ENCODE measurements at places on chromosomes 4 and X.
A peak's percentile ranks its signal among the peaks of the same experiment; 100 is the strongest.

DNA sequence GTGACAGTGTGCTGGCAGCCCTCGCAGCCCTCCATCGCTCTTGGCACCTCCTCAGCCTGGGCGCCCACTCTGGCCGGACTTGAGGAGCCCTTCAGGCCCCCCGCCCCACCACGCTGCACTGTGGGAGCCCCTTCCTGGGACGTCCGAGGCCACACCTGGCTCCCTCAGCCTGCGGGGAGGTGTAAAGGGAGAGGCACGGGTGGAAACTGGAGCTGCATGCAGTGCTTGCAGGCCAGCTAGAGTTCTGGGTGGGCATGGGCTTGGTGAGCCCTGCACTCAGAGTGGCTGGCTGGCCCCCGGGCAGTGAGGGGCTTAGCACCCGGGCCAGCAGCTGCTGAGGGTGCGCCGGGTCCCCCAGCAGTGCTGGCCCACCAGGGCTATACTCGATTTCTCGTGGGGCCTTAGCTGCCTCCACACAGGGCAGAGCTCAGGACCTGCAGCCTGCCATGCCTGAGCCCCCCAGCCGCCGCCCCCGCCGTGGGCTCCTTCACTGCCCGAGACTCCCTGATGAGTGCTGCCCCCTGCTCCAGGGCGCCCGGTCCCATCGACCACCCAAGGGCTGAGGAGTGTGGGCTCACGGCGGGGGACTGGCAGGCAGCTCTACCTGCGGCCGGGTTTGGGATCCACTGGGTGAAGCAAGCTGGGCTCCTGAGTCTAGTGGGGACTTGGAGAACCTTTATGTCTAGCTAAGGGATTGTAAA lies 1672.7 kb upstream of the PCDH7 start:
- DNase-seq = no peak

- DNase-seq = no peak
Observed at GRCh38 chrX:120562569-120562926, 1.8 kb upstream of the CUL4B start.

- DNase-seq = peak; percentile 15
Observed at GRCh38 chrX:49919617-49920016, 2.8 kb upstream of the CLCN5 start.

DNA sequence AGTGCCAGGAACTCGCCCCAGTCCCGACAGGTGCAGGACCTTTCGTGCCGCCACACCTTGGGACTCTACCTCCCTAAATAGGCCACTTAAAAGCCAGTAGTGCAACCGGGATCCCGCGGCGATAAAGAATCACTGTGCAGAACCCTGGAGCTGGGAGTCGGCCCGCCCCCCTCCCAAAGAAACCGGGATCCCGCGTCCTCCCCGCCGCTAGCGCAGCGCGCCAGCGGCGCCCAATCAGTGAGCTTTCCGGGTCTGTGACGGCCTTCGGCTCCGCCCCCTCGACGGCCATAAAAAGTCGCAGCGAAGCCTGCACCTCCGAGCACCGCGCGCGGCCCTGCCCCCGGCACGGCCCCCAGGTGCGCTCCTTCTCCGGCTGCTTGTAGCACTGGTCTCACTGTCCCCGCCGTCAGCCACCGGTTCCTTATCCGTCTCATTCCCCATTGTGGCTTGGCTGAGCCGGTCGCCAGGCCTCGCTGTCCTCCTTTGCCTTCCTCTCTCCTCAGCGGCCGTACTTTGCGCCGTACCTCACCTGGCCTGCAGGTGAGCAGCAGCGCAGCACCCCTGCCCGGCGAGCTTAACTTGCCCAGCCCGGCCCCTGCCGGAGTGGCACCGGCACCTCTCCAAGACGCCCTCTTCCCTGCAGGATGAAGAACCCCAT lies at the start of gene LRAT:
LRAT (plus strand) TSS at position 318 of the 658 bp plus-strand sequence; CDS start at position 645, 327 bp downstream.
- peak; percentile 26 for DNase-seq

DNA sequence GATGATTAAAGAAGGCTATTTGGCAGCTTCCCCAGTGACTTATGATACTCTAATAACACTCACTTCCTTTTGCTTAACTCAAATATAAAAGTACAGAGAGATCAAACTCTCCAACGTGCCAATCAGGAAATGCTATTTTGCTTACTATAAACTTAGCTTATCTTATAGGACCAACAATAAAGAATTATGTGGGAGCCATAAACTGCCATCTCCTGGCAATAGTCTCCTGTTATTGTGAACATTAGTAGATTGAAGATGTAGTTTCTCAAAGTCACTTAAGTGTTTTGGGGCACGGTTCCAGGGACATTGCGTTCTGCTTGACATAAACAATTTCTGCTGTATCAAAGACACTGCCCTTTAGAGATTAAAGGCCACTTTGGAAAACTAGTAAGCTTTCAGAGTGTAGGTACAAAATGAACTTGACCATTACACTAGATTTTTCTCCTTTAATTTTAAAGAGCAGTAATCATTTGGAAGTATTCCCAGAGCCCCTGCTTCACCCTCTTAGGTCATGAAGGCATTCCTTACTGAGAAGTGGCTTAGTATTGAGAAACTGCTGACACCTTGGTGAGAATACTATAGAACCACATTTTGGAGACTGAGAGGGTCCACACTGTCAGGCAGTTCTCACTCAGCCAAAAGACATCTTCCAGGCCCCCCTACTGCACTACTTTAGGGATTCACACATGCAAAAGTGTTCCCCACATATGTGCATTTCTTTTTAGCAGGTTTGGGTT lies 51.9 kb downstream of the MAOA start:
- DNase-seq = no peak

DNA sequence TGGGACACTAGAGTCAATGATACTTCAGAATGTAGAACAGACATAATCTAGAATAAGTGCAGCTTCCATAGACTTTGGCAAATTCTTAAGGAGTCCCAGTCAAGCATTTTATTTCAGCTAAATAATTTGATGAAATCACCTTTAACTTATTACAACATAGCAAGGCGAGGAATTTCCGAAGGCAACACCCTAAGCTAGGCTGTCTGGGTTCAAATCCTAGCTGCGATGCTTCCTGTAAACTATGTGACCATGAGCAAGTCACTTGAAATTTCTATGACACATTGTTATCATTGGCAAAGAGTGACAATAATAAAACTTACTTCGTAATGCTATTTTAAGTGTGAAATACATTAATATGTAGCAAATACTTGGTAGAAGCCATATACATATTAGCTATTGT lies 679.1 kb downstream of the DMD start:
- no peak for DNase-seq

- DNase-seq = no peak
Observed at GRCh38 chr4:2411786-2412510, 6.5 kb downstream of the ZFYVE28 start.

- peak; percentile 25 for DNase-seq
Observed at GRCh38 chr4:42150653-42151567, 1.5 kb downstream of the BEND4 start.

DNA sequence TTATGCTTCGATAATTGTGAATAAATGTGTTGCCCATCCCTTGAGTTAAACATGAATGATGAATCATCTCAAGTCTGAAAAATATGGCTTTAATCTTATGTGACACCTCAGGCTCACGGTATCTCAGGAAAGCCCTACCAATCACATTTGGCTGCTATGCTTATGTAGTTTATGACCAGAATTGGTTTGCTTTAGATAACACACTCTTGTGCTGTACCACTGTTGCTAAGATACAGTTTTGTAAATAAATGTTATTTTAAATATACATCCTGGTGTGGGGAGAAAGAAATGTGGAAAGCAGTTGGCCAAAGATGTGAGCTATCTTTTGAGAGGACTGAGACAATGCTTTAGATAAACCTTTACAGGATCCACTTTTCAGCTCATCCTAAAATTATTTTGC lies 63.2 kb downstream of the NPY1R start:
- no peak for DNase-seq

- DNase-seq = no peak
Observed at GRCh38 chrX:148573119-148573518, 72.7 kb downstream of the AFF2 start.

DNA sequence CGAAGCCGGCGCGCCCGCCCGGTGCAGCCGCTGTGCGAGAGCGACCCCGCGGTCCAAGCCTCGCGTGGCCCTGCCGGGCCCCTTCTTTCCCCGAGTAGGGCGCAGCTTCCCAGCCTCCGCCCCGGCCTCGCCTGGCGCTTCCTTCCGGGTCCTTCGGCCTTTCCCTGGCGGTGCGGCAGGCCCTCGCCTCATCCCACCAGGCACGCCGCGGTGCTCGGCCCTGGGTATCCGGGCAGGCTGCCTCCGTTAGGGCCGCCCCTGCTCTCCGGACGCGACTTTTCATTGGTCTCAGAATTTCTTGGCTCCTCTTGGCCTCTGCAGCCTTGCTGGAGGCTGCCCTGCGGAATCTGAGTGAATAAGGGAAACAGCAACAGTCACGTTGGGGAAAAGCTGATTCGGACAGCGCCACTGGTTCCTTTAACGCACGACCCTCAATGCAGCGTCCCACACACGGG lies 429 bp downstream of the UVSSA start:
- peak; percentile 49 for DNase-seq

DNA sequence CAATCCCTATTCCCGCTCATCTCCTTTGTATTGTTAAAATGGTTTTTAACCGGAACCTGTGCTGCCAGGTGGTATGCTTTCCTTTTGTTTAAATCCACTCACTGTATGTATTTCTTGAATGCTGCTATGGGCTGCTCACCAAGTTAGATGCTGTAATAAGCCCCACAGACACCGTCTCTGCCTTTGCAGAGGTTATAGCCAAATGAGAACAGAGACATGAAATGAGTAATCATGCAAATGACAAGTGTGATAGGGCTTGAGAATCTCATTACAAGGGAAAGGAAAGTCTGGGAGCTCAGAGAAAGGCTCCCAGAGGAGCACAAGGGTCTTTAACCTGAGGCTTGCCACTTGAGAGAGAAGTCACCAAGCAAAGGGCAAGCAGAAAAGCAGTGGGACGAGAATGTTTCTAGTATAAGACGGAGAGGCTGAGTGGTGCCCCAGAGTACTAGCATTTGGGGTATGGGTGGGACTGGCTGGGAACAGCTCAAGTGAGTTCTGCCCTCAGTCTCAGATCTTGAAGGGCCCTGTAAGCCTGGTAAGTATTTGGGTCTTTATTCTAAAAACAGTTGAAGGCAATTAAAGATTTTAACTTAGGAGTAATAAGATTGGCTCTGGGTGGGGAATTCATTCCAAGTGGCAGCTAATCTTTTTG lies 110.8 kb upstream of the H2AZ1 start:
- no peak for DNase-seq

- DNase-seq = no peak
Observed at GRCh38 chr4:51885363-51885762, 42.4 kb downstream of the DCUN1D4 start.

GRCh38 chr4:40952217-40952616 lies 202.5 kb downstream of the NSUN7 start:
- no peak for DNase-seq

DNA sequence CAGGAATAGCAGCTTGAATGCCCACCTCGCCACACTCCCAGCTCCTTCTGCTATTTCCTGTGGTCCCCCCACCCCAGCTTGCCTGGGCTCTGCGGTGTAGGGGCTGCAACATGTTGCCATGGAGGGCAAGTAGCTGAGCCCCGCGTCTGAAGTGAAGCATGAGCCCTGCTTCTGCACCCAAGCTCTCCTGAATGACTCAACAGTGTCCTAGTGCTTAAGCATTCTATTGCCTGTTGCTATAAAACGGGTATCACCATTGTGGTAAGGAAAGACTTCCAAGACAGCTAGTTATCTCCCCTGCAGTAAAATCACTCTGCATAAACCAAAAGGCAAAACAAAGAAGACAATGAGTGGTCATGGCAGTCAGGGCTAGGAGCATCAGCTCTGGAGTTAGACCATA lies 31.4 kb upstream of the SPATA4 start:
- no peak for DNase-seq

DNA sequence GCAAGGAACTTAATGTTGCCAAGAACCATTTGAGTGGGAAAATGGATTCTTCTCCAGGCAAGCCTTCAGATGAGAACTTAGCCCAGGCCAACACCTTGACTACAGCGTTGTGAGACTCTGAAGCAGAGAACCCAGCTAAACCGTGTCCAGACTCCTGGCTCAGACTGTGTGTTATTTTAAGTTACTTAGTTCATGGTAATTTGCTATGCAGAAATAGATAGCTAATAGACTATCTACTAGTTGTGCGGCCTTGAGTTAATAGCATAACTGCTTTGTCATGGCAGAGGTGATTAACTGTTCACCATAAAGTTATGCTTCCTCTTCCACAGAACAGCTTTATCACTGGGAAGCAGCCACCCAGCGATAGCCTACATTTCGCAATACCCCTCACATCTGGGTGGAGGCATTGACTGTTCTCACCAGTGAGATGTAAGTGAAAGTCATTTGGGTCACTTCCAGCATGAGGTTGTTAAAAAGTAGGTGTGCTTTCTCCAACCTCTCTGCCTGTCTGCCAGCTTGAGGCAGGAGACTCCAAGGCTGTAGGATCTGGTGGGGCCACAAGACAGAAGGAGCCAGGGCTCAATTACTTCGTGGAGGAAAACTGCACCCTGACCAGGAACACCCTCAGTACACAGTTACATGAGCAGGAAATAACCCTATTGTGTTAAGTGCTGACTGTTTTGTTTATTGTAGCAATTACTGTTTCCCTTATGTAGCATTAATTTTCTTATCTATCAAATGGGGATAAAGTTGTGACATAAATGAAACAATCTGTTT lies 94.2 kb downstream of the GPAT3 start:
- DNase-seq = peak; percentile 67

- no peak for DNase-seq
Observed at GRCh38 chrX:6053141-6053540, 175.5 kb downstream of the NLGN4X start.

- no peak for DNase-seq
Observed at GRCh38 chr4:189124149-189124758, 816.4 kb upstream of the FRG1 start.

DNA sequence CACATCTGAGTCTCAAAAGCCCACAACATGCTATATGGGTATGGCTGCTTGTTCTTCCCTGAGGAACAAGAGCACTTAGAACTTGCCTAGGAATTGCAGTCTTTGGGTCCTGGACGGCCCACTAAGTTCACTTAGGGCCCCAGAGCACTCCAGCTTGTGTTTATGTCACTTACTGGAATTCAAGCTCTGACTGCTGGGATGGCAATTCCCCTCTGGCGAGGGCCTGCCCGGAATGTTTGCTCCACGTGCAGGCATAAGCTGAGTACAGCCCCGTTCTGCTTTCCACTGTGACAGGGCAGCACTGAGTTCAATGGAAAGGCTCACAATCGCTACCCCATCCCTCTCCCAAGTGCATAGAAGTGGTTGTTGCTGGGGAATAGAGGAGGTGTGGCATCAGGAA lies 25.9 kb upstream of the RASSF6 start:
- no peak for DNase-seq

- no peak for DNase-seq
Observed at GRCh38 chr4:116480546-116480945, 604.8 kb downstream of the TRAM1L1 start.

DNA sequence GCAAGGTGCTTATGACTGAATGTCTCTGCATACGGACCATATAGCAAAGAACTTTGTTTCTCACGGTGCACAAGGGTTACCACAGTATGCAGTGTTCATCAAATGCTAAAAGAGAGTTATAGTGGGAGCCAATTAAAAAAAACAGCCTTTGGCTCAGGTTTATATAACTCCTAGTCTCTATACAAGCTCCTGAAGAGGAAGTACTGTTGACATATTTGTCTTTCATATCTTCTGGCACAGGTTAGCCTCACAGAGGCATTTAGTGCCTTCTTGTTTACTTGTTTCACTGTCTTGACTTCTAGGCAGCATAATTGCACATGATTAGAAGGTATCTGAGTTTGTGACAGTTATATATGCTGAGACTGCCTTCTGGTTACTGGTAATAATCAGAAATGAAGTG lies 158.8 kb upstream of the FAM47C start:
- DNase-seq = no peak
